Progenitor cell of endocrine pancreas (in vitro differentiated cells): ENCODE measurements at places on chromosomes 12 and 14. TPM values are rescaled to one million over a fixed set of nuclear protein-coding genes. Genes with fewer than 3 reads are reported as not detected.
A peak's percentile ranks its signal among the peaks of the same experiment; 100 is the strongest.

DNA sequence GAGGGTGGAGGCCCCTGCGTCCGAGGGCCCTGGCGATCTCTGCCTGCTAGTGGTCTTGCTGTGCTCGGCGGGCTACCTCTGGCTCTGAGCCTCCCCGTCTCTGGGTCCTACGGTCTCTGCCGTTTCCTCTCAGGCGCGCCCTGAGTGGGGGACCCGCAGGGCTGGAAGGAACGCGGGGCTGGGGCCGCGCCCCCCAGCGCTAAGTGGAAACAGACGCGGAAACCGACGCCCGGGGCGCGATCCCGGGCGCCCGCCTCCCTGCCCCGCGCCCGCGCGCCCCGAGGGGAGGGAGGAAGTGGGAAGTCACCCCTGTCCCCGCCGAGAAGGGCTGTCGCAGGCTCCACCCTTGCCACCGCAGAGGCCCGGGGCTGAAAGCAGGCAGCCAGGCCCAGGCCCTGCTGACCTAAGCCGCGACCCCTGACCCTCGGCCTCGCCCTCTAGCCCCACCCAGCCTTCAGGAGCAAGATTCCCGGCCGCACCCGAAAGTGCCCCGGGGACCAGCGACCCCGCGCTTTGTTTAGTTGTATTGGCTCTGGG, 831 bp downstream of the CRIP1 start:
- no peak for DNase-seq

Gene BRI3BP
- total RNA-seq = 11.1 and 12.0 TPM in 2 replicates

GRCh38 chr14:21093018-21093417, 5.4 kb downstream of the ZNF219 start:
- no peak for DNase-seq

GRCh38 chr14:43362586-43362985, 1144.5 kb downstream of the FSCB start:
- DNase-seq = no peak

Gene GLIPR1L2
- 0.29 and 0.64 TPM in 2 replicates for total RNA-seq

DNA sequence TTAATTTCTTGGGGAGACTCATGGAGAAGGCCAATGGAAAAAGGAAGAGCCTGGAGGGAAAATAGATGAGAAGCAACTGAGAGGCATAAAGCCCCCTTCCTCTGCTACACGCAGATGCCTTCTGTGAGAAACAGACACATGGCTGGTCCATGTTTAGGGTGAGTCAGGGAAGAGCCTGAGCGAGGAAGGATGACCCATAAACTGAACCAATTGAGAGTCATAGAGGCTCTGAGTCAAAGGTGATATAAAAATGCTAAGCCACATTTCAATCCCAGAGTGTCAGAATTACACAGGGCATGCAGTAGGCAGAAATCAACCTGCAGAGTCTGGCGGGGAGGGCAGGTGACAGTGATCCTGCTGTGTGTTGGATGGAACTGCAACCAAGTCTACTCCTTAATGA, 30.1 kb upstream of the NEDD1 start:
- no peak for DNase-seq

GRCh38 chr12:60257063-60257462, 661.2 kb downstream of the SLC16A7 start:
- no peak for DNase-seq

DNA sequence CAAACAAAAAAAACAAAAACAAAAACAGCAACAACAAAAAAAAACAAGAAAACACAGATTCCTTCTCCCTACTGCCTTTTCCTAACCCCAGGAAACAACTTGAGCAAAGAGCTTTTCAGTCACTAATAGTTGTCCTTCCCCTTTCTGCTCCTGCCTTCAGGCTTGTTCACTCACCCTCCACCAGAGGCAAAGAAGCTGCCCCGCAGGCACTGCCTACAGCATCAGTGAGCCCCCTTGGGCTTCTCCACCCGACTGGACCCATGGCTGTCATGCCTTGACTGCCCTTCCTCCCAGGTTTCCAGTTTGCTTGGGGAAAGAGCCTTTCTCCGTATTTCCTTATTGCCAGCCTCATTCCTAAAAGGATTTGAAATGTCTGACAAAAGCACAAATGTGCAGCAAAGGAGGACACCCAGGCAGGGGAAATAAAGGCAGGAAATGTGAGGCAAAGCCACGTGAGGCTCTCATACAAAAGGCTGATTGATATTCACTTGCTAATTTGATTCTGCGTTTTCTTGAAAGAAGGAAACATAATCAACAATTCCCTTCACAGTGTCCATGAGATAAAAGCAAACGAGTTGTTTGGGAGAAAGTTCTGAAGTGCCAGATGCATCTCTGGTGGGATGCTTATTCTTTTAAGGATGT, 85.7 kb downstream of the GPATCH2L start:
- no peak for DNase-seq

GRCh38 chr12:117034701-117035151, 64.5 kb downstream of the TESC start:
- no peak for DNase-seq

DNA sequence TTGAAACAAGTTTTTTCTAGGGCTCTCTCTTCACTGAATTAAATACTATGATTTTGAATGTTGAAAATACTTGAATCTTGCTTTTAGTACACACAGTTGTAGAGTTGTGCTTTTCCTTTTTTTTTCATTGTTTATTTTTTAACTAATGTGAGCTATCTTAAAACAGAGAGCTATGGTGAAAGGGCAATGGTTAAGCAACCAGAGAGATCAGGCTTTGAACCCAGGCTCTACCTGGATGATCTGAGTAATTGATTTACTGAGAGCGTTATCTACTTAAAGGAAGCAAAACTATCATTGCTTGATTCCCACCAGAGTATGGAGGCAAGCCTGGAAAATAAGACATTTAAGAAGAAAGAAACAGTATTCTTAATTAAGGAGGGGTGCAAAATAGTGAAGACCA, 138.6 kb downstream of the DUSP6 start:
- no peak for DNase-seq

GRCh38 chr12:69497308-69498026, 27.3 kb downstream of the FRS2 start:
- DNase-seq = no peak

Gene PDE3A
- total RNA-seq = 121 and 134 TPM in 2 replicates

- DNase-seq = no peak
These were observed 303.7 kb upstream of the USP15 start for GRCh38 chr12:61956545-61956944.

Gene AKAP3
- total RNA-seq = 3.3 and 3.5 TPM in 2 replicates

Gene LDHB
- total RNA-seq = 1,628 and 1,645 TPM in 2 replicates

Gene INHBE
- 1.2 and 2.0 TPM in 2 replicates for total RNA-seq

DNA sequence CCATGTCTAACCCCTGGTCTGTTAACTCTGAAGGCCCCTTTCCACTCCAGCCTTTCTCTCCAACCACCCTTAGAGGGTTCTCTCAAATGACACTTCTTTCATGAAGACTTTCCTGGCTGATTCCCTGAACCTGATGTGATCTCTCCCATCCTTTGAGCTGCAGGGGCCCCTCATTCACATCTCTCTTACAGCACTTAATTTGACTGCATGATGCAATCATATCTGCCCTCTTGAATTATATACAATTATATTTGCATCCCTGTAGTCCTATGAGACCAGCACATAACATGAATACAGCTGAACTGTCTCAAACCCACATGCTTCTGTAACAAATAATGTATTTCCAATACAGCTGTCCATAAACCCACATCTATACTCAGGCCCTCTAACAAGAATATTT, 56.4 kb downstream of the PPP2R5E start:
- no peak for DNase-seq

DNA sequence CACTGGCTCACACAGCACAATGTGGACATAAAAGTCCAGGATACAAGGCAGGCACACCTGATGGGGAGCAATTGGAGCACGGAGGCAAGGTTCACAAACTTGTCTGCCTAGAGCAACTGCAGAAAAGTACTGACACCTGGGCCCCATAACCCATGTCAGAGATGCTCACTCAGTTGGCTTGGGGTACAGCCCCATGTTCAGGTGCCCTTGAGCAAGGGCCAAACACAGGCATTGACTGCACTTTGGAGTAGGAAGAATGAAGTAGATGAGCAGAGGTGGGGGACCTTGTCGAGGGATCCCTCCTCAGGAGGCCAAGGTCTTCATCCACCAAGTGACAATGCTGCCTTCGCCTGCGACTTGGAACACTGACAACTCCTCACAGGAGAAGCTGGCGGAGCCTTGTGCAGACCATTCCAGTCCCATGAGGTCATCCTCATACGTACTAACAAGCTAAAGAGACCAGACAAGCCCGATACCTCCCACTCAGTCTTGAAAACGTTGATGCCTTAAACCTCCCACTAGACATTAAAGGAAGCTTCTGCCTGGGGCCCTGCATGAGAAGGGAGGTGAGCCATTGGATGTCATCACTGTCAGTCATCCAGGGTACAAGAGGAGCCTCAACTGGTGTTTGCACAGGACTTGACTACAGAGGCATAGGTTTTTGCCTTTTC, 42.5 kb upstream of the C14orf180 start:
- no peak for DNase-seq

GRCh38 chr12:15931590-15932053, 20.5 kb downstream of the DERA start:
- DNase-seq = no peak

DNA sequence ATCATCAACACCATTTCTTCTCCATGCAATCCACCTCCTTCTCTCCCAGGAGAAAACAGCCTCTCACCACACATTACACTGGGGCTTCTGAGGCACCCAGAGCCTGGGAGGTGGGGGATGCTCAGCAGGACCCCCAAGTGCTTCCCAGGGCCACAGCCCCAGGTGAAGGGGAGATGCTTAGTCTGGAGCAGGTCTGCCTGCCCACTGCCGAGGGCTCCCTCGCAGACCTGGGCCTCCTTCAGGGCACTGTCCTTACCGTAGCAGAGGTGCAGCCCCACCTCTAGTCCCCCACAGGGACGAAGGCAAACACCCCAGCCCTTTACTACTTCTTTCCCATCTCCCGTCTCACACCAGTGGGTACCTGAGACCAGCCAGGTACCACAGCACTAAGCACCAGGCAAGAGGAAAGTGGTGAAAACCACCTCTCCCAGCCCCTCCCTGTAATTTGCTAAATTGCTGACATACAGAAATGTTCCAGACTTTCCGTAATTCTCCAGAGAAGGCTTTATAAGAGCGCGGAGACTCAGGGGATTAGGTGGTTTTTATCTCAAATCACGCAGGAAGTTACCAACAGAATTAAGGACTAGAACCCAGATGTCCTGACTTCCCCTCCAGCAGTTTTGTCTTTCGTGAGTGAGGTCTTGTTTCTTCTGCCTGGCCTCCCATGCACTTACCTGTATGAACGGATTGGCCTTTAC, 59.0 kb downstream of the PLEKHG3 start:
- no peak for DNase-seq

DNA sequence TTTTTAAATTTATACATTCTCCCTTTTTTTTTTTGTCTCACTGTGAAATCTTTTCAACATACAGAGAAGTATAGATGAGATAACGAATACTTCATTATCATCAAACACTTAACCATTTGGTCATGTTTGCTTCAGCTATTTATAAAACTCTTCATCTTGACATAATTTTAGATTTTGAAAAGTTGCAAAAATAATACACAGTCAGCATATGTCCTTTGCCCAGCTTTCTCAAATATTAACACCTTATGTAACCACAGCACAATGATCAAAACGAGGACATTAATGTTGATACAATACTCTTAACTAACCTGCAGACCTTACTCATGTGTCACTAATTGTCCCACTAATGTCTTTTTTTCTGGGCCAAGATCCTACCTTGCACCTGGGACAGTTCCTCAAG, 36.0 kb downstream of the DACT1 start:
- DNase-seq = no peak

DNA sequence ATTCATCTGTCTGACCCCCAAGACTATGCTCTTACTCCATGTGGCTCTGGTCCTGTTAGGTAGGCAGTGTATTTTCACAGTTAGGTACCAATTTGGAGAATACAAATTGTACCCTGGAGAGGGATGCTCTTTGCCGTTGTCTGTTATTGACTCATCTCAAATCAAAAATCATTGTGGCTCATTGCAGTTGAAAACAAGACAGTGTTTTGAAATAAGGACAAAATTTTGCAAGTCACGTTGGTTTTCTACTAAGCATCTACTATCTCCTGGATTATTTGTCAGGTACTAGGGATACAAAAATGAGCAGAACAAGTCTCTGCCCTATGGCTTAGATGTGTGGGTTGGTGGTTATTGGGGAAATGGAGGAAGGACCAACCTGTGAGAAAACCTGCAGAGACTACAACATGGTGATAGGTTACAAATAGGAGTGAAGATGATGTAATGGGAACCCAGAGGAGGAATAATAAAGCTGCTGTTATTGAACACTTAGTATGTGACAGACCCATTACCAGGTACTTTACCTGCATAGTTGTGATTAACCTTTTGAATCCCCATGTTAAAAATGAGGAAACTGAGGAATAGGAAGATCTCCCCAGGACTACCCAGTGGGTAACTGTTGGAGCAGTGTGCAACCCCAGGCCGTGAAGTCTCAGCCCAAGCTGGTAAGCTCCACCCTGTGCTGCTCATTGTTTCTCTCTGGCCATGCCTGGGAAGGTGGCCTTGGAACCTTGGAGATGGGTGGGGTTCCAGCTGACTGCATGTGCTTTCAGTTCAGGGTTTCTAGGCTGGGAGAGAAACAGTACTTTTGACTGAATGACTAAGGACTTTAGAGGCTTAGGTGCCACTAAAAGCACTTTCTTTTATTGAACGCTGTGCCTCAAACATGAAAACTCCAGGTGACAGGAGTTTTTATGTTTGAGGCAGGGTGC, 72.9 kb upstream of the SRSF5 start:
- no peak for DNase-seq

DNA sequence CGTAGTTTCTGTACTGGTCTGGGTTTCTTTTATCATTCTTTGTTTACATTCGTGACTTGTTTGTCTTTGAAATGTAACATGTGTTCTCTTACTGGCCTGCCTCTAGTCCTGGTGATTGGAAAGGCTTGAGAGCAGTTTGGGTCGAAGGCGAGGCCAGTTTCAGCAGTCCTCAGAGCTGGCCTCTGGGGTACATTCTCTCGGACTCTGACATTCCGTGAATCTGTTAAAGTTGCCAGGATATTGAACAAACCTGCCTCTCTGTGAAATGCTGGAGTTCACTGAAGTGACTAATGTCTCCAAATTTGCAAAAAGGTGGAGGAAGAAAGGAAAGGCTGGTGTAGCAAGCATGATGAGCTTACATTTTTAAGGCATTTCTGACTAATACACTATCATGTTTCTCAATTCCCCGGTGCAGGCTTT, 1.5 kb downstream of the PLEKHA5 start:
- DNase-seq = peak; percentile 39

- DNase-seq = no peak
These were observed 81.3 kb upstream of the NRXN3 start for GRCh38 chr14:78088916-78089315.

Gene KLRB1
- total RNA-seq = not detected in 2 replicates

GRCh38 chr14:67432050-67432564, 20.1 kb upstream of the PLEK2 start:
- DNase-seq = no peak
